CD4-positive, alpha-beta memory T cell (primary cell): ENCODE measurements at places on chromosomes 16 and 17. TPM values are rescaled to one million over a fixed set of nuclear protein-coding genes. Genes with fewer than 3 reads are reported as not detected.
A peak's percentile ranks its signal among the peaks of the same experiment; 100 is the strongest.

- DNase-seq: no peak
Measured at GRCh38 chr16:54939510-54940278, 9.0 kb downstream of the IRX5 start.

DNA sequence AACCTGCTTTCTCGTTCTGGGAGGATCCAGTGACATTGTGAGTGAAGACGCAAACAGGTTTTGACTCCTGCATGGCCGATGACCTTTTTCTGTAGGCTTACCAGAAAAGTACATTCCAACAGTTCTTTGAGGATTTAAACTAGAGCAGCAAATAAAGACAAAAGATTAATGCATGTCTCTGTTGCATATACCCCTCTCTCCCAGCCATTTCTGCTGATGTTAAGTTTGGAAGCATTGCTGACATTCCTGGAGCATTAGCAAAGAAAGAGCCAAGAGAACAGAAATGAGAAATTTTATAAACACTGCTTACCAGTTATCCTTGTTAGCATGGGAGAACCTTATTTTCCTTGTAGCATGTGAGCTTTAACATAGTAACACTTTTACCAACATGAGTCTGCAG, 49.3 kb downstream of the SIAH1 start:
- DNase-seq: no peak

GRCh38 chr17:82963104-82963950, 116.1 kb upstream of the METRNL start:
- DNase-seq: peak; percentile 25

DNA sequence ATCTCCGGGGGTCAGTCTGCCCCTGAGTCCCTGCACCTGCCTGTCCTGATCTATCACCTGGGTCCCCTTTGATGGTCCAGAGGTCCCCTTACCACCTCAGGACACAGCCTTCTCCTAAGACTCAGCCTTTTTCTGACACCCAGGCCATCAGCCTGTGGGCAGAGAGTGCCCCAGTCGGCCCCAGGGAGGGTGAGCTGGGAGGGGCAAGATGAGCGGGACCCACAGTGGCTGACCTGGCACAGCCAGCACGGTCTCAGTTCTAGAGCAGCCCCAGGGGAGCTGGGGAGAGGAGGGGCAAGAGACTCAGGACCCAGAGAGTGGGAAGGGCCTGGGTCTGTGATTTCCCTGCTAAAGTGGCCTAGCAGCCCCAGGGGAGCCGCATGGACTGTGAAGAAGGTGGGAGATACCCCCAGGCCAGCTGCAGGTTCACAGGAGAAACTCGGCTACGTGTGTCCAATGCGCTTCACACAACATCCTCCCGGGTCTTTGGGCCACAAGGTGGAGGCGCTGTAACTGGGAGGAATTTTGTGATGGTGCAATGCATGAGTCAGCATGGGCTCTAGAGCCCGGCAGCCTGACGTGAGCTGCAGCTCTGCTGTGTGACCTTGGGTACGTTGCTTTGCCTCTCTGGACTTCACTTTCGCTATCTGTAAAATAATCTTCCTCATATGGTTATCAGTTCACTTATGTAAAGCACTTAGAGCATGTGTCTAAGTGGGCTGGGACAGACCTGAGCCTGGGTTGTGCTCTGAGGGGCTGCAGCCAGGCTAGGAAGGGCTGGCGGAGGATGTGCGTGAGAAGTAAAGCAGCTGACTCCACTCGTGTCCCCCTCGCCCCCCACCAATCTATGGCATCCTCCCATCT, 67.2 kb upstream of the LHX1 start:
- no peak for DNase-seq

Gene CRYBA1
- total RNA-seq: not detected

Gene PLXDC1
- 16.4 TPM for total RNA-seq

Gene RBFOX1
- not detected for total RNA-seq

GRCh38 chr16:73951481-73951880, 345.1 kb upstream of the PSMD7 start:
- DNase-seq: no peak

Gene KRTAP3-2
- total RNA-seq: not detected

DNA sequence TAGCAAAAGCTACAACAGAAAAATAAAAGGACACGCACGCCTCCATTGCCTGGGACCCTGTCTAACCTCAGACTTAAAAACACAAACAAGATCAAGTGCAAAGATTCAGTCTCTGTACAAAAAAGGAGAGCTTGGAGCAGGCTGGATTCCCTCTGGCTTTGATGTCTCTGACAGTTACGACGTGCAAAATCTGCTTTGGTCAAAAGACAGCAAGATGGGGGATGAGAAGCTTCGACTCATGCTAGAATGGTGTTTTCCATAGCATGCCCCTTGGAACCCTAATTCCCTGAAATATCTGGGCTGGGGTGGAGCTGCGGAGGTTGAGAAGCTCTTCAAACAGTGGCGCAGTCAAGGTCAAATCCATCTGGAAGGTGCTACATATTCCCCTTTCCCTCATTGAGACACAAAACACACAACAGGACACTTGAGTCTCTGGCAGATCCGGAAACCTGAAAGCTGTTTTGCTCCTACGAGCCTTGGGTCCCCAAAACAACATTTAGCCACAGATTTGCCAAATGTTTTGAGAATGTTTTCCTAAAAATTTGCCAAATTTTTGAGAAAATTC, 9.1 kb downstream of the MYH11 start:
- no peak for DNase-seq

DNA sequence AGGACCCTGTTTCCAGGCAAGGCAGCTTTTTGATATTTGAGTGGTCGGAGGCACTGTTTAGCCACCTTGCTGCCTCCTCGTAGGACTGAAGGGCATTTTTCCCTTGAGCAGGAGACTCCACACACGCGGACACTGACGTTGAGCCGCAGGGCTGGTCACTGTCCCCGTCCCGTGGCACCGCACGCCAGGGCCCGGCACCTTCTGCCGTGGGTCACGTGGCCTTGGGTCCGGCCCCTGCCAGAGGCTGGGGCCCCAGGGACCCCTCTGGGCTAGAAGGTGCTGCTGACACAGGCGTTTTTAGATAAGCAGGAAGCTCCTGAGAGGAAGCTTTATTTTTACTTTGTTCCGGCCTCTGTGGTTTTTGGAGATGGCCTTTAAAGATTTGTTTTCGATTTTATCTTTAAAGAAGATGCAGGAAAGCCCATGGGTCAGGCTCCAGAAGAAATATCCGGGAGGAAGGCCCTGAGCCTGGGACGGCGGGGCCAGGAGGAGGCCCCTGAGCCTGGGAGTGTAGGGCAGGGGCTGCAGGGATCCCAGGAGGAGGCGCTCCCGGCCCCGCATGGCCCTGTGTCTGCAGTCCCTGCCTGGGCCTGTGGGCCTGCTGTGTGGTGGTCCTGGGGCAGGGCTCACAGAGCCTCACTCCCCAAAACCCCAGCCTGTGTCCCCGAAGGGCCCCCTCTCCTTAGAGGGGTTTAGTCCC, 30.5 kb upstream of the GNG13 start:
- no peak for DNase-seq

- peak; percentile 69 for DNase-seq
Measured at GRCh38 chr17:67293251-67294203, 48.5 kb upstream of the HELZ start.

DNA sequence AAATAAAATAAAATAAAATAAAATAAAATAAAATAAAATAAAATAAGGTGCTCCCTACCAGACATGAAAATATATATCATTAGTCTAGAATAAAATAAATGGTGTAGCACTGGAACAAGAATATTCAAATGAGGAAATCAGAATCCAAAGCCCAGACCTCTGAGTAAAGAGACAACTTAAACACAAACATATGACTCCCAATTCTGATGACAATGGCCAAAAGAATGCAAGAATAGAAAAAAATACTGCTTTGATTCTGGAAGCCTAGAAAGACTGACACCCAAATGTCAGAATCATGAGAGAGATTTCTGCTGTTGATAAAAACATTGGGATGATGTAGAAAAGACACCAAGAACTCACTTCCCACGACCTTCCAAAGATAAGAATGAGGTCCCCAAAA, 27.9 kb downstream of the MYOCD start:
- DNase-seq: no peak

- DNase-seq: no peak
Measured at GRCh38 chr16:87951552-87952538, 611 bp downstream of the BANP start.

- DNase-seq: no peak
Measured at GRCh38 chr16:50024207-50024606, 818 bp upstream of the CNEP1R1 start.

DNA sequence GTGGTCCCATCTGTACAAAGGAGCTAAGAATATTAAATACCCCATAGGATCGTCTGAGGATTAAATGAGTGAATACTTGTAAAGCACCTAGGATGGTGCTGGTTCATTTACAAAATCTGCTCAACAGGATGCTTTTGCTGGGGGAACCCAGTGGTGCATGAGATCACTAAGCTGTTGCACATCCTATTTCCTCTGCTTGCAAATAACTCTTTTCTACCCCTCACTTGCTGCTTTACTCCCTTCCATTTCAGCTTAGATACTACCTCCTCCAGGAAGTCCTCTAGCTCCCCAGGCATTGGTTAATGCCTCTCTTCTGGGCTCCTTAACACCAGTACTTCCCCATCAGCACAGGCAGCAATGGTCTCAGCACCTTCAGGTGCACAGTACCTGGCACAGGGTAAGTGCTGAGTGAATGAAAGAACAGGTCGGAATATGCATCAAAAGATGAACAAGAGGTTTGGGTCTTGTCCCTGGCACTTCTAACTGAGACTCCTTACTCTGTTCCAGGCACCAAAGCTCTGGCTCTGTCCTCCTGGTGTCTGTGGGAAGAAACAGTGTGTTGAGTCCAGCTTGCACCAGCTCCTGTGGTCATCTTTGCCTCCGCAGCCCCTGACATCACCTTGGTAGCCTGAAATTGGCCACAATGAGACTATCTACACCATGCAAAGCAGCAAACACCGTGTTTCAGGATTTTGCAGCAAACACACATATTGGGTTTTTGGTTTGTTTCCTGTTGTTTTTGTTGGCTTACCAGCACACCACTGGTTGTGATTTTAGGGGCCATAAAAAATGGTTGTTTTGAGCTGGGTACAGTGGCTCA, 24.1 kb upstream of the IL21R start:
- peak; percentile 37 for DNase-seq
